ENCODE measurements at places on chromosomes 4 and X.

DNA sequence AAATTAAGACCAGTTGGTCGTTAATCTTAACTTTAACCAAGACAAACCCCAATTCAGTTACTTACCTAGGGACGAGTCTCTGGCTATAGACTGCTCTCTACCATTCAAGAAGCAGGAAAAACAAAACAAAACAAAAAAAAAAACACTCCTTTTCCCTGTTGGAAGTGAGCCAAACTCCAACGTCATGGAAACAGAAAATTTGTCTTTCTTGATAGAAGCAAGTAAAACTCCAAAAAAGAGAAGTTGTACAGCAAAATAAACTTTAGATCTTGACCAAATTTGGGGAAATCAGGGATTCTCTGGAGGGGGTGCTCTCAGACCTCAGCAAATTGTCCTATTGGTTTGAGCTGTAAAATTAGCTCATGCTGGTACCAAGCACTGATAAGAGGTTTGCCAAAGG is 3.7 kb downstream of the CNGA1 start:
- no peak for DNase-seq

DNA sequence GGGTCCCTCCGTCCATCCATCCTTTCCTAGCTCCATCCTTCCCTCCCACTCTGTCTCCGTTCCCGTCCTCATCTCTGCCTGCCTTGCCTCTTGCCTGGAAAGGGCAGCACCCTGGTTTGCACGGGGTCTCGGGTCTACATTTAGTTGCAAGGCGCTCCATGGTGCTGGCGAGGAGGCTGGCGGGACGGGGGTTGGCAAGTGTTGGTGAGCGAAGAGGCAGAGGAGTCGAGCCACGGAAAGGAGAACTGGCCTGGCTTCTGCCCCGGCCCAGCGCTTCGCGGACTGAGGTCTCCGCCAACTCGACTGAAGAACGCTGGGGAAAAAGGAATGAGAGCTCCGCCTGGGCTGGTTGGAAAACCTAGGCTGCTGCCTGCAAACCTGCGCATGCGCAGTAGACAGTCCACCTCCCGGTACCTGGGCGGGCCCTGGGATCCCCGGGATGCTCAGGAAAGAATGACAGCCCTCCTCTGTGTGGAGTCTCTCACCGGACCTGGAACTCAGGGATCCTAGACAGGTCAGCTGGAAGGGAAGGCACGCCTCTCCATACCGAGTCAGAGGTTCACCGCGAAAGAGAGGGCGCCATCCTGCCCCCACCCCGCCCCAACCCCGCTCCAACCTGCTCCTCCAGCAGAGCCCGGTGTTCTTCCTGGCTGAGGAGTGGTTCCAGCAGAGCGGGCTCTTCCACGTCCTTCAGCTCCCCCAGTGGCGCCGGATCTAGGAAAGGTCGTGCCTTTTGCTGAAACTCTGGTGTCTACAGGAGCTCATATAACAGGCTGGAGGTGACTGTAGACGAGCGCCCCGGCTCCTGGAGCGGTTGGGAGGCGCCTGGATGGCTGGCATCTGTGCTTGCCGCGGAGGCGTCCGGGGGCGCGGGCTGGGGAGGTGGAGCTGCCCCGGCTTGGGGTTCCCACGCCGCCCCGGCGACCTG is 6.0 kb downstream of the FRG2 start:
- DNase-seq: no peak

GRCh38 chr4:40722576-40723161 is 27.1 kb upstream of the NSUN7 start:
- no peak for DNase-seq

DNA sequence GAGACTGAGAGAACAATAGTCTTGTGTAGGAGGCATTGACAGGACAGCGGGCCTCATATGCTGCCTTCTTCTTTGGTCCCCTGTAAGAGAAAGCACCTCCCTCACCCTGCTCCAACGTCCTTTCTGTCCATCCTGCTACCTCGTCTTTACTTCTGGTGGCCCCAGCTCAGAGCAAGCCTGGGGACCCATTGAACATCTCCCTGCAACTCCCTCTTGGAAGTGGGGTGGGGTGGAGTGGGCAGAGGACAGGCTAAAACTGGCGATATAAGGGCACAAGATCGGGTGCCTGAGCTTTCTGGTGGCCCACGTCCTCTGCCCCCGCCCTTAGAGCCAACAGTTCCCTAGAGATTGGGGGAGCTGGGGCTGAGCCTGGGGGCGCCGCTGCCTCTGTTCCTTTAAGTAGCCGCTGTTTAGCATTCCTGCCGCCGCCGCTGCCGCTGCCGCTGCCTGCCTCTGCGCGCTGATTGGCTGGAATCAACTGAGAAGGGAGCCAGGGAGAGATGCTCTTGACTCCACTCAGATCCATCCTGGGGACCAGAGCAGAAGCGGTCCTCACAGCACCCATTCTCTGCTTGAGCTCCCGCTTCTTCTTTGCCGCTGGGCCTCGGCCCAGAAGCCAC is at the start of gene DLG3:
DLG3 (plus strand) TSS at position 510 of the 620 bp plus-strand sequence. CDS start 367 bp downstream, outside the sequence.
- DNase-seq: no peak

GRCh38 chr4:156515295-156515694 is 456.3 kb downstream of the PDGFC start:
- DNase-seq: no peak

GRCh38 chr4:8227771-8228318 is 28.8 kb downstream of the SH3TC1 start:
- DNase-seq: no peak

DNA sequence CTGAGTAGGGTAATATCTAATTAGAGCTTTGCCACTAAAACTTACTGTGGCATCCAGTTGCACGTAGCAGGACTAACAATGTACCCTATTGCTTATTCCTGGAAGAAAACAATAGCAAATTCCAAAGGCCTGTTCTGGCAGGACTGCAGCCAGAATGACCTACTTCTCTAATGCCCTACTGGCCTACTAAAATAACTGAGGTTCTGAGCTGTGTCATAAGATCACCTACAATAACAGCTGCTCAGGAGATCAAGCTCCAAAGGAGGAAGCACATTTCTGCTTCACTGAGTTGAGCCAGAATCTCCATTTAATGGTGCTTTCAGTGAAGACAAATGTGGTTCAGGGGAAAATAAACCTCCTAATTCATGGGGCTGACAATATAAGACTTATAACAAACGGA is 42.2 kb upstream of the CXCL8 start:
- DNase-seq: no peak

- DNase-seq: no peak
Observed at GRCh38 chrX:17679261-17679660, 58.0 kb upstream of the SCML1 start.

DNA sequence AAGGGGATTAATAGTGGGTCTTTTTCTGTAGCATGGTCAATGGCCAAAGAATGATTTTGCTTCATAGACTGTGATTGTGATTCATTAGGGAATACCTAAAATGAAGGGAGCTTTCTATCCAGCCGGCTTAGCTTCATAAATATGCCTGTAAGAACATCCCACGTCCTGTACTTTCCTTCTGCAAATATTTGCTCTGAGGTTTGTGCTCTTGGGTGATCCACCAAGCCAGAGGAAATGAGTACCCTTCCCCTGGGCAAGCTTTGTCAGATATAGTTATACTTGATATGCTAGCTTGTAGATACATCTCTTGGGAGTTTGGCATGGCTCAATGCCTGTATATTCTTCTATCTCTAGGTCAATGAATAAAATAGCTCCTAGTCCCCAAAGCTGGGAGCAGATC is 28.2 kb upstream of the SPARCL1 start:
- no peak for DNase-seq

- DNase-seq: no peak
Observed at GRCh38 chr4:96675896-96676295, 836.0 kb downstream of the PDHA2 start.

DNA sequence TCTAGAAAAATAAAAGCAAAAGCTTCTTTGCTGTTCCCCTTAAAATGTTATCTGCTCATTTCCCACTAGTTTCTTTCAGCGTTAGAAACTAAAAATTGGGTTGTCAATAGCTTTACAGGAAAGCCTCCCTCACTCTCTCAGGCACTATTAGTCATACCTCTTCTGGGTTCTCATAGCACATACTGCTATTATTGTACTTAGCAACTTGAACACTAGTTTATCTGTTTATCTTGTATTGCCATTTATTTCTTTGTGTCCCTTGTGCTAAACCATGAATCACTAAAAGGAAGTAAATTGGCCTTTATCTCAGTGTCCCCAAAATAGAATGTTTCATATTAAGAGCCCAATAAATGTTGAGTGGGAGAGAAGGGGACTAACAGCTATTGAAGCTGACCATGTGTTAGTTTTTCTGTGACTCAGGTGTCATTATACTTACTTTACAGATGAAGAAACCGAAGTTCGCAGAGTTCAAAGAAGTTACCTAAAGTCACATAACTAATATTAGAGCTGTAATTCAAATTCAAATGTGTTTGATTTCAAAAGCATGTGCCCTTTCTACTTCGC is 124.8 kb upstream of the CITED1 start:
- DNase-seq: no peak

All from activated CD4-positive, alpha-beta T cell treated with anti-CD3 and anti-CD28 coated beads for 24 hours (primary cell).